Activated CD4-positive, alpha-beta T cell treated with anti-CD3 and anti-CD28 coated beads, Interleukin-2, Interleukin-6, amounts not matched to agents 100 ng/mL and 50 ng/mL, durations not matched to agents 16 hours and 8 hours (primary cell): ENCODE measurements at places on chromosomes 5 and 9.

DNA sequence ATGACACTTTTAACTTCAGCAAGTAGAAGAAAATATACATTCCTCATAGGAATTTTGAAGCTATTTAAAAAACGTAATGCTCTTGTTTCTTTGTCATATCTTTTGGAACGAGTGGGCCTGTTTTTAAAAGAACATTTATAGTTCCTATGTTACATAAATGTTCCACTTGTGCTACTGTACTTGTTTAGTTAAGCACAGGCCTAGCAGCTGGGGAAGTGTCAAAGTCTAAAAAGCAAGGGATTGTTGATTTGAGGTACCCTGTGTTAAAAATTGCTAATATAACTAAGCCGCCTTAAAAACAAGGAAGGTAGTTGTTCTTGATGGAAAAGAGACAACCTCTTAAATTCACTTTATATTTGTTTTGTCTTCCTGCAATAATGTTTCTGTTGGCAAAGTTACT lies 27.2 kb upstream of the ELL2 start:
- no peak for DNase-seq

- peak; percentile 51 for DNase-seq
Measured at GRCh38 chr9:91273853-91274552, 87.7 kb downstream of the AUH start.

GRCh38 chr9:8095672-8096086 lies 296.1 kb upstream of the DMAC1 start:
- DNase-seq, result no peak

DNA sequence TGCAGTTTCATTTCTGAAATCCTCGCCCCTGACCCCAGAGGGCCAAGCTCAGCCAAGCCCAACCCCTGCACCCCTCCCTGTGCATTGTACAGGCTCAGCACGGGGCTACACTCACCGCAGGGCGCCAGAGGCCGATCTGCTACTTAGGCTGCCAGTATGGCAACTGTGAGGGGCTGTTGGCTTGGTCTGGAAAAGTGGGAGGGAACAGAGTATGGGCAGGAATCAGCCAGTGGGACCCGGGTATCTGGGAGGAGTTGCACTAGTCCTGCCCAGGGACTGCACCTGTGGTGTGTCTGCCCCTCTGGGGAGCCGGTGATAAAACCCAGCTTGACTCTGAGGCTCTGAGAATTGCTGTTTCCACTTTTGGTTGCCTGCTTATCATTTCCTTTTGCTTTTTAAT lies 167.4 kb upstream of the KIF2A start:
- DNase-seq, result no peak

DNA sequence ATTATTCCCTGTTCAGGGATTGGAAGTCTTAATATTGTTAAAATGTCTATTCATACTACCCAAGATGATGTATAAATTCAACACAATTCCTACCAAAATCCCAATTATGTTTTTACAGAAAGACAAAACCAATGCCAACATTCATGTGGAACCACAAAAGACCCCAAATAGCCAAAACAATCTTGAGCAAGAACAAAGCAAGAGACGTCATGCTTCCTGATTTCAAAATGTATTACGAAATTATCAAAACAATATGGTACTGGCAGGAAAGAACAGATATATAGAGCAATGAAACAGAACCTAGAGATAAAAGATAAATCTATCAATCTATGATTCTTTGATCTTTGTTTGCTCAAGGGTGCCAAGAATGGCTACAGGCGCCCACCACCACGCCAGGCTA lies 237.9 kb downstream of the TAF11L14 start:
- no peak for DNase-seq

DNA sequence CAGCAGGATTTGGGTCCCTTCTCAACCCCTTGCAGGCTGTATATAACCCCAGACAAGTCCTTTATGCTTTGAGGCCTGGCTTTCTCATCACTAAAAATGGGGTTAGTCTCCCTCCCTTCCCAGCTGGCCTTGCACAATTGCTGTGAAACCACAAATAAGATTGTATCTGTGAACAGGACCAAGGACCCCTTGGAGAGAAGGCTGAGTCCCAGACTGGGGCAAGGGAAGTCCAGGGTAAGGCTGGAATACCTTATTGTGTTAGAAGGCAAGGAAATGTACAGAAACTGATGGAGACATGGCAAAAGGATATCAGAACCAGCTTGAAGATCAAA lies 11.4 kb downstream of the MACROH2A1 start:
- no peak for DNase-seq

- DNase-seq, result no peak
Measured at GRCh38 chr5:5150667-5151066, 10.5 kb downstream of the ADAMTS16 start.

DNA sequence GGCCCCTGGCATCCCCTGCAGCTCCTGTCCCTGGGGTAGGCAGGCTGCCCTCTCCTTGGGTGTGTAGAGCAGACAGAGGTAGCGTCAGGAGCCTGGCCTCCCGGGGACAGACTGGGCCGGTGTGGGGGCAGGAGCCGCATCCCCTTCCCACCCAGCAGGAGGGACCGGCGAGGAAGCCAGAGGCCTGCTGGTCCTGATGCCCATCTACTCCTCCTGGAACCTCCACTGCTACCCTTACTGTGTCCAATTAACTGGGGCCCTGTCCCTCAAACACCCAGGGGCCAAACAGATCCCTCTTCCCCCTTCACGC lies 15.6 kb downstream of the RALGDS start:
- no peak for DNase-seq
